Thoracic aorta (tissue), 2 donors: ENCODE measurements at places on chromosomes 2 and 18.

GRCh38 chr18:32349728-32350395, 120.8 kb downstream of the GAREM1 start:
- DNase-seq: peak; percentile 70

DNA sequence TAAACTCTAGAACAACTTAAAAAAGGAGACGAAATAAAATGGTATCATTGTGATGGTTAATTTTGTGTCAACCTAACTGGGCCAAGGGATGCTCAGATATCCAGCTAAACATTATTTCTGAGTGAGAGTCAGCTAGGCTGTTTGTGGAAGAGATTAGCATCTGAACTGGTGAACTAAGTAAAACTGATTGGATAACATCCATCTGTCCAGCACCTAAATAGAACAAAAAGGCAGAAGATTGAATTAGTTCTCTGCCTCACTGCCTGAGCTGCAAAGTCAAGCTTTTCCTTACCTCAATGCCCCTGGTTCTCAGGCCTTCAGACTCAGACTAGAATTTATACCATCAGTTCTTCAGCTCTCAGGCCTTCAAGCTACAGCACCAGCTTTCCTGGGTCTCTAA, 30.0 kb downstream of the PPP3R1 start:
- DNase-seq: no peak

DNA sequence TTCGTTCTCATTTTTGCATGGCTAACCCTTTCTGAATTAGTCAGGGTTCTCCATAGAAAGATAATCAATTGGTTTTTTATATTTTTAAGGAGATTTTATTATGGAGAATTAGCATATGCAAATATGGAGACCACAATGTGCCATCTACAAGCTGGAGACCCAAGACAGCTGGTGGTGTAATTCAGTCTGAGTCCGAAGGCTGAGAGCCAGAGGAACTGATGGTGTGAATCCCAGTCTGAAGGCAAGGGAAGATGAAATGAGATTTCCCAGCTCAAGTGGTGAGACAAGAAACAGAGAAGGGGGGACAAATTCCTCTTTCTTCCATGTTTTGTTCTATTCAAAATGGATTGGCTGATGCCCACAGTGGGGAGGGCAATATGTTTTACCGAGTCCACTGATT, 80.7 kb downstream of the PLCL1 start:
- no peak for DNase-seq

GRCh38 chr2:98087447-98088020, 567 bp downstream of the VWA3B start:
- DNase-seq: no peak

- DNase-seq: peak; percentile 51
Measured at GRCh38 chr18:2857491-2858131, 10.8 kb downstream of the EMILIN2 start.

DNA sequence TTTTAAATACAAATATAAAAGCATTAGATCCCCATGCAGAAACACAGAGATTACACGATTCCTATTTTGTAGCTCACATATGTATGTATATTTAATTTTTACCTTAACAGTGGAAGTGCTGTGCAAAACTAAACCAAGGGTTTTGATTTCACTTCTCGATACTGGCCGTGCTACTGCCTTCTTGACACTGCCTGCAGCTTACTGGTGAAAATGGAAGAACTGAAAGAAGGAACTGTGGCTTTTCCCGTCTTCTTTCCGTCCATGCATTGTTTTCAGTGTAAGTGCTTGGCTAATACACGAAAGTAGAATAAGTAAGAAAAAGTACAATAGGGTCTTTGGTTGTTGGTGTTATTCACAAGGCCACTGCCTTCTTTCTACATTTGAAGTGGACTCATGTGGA, 129.5 kb downstream of the NDUFA10 start:
- DNase-seq: no peak

GRCh38 chr2:207682557-207682956, 28.9 kb upstream of the CCNYL1 start:
- DNase-seq: no peak

DNA sequence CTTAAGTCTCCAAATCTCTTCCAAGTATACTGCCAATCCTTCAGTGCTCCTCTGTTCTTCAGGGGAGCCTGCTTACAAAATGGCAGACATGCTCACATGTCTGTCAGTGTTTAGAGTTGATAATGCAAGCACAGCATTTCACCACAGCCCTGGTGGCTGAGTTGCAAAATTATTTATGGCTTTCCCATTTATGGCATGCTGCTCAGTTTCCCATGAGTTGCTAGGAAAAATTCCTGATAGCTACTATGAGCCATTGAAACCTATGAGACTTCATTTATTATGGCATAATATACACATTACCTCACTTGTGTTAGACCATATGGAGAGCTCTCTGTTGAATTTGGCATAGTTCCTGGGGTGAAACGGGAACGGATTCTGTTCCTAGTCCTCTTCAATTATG, 448.7 kb upstream of the TCF4 start:
- DNase-seq: no peak

GRCh38 chr2:229408356-229408755, 137.3 kb upstream of the PID1 start:
- DNase-seq: peak; percentile 48

- no peak for DNase-seq
Measured at GRCh38 chr2:80643598-80643997, 339.0 kb upstream of the LRRTM1 start.

DNA sequence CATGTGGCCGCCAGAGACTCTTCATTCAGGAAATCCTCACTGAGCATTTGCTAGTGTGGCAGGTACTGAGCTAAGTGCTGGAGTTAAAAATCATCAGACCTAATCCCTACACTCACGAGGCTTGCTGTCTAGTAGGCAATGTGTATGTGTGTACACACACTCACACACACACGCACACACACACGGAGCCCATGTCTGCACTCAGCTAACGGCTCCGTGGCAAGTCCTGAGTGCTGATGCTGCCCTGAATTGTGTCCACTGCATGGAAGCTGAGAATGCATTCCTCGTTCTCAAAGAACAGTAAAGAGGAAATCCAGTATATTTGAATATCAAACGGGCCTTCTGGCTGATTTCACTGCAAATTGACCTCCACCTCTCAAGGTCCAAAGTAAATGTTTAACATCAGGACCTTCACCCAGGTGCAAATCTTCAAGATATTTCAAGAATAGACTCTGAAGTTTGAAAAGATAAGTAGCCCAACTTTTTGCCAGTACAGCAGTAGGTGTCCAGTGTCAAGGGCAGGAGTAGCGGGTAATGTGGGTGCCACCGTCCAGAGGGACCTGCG, 136.1 kb upstream of the TTC39C start:
- no peak for DNase-seq

DNA sequence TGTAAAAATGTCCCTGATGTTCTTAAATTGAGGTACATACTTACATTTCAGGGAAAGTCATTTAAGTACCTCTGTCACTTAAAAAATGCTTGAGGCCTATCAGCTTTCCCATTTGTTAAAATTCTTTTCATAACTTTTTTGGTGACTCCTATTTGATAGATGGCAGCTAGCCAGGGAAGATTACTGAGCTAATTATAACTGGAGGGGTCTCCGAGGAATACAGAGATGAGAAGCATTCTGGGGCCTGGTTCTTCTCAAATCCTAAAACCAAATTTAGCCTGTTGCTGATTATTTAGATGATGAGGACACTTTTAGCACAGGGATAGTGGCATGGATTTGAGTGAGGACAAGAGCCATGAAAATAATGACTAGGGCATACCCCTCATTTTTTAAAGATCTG, 4.8 kb downstream of the UGP2 start:
- no peak for DNase-seq

DNA sequence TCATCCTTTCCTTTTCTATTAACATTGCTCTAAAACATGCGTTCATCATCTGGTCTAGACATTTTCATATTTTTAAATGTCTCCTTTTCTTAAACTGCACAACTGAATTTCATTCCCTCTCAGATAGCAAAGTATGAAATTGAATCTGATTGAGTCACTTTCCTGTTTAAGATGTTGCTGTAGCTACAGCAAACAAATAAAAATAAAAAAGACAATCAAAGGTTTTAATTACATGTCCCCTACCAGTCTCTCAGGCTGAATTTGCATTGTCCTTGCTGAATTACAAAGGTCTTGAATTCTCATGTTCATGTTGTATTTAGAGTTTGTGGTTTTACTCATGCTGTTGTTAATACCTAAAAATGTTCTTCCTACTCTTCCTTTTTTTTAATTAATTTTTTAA, 537.9 kb upstream of the LRATD1 start:
- no peak for DNase-seq

- no peak for DNase-seq
Measured at GRCh38 chr2:96927405-96928171, 57.7 kb upstream of the SEMA4C start.

GRCh38 chr2:224369028-224369632, 32.8 kb downstream of the FAM124B start:
- DNase-seq: no peak

- DNase-seq: no peak
Measured at GRCh38 chr2:47890711-47891368, 15.5 kb downstream of the FBXO11 start.

DNA sequence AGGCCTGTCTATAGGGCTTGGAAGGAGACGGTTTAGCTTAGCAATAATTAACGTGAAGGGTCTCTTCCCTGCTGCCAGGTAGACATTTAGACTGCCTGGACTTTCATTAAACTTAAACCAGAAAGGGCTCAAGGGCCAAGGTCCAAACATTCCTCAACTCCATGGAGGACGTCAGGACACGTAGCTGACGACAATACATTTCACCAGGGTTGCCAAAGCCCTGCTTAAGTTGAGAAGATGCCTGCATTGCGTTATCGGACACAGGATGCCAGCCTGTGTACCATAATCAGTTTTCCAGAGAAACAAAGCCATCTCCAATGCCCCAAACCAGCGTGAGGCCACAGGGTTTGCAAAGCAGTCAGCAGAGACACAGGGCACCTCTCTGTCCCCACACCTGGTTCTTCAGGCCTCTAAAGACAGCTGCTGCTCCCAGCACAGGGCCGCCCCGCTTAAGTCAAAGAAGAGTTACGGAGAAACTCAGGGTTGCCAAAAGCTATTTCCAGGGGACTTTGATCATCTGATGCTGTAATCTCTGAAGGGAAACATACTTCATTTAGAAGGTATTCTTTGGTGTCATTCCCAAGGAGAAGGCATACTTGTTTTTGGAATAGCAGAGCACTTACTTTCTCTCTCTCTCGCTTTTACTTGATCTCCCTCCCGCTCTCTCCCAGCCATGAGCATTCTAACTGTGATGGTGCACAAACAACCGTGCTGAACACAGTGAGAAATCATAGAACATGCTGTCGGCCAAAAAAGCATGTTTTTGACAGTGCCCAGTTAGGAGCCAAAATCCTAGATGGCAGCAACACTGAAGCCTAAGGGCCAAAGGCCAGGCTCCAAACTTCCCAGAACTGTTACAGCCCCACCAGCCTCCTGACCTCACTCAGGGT, 46.0 kb downstream of the TTC32 start:
- DNase-seq: no peak

- DNase-seq: no peak
Measured at GRCh38 chr2:10638093-10638492, 51.7 kb downstream of the NOL10 start.

DNA sequence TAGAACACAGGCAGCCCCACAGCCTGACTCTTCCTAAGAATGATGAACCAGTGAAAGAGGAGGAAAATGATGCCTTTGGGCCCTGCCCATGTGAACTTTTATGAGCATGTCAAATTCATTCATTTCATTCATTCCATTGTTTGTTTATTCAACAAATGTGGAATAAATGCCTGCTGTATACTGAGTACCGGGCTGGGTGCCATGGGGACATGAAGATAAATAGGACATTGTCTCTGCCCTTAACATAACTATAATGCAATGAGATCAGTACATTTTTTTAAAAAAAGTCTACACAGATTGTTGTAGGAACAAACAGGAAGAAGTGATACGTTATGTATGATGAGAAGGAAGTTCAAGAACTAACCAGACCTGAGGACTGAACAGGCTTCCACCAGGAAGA, 14.7 kb downstream of the MREG start:
- no peak for DNase-seq

DNA sequence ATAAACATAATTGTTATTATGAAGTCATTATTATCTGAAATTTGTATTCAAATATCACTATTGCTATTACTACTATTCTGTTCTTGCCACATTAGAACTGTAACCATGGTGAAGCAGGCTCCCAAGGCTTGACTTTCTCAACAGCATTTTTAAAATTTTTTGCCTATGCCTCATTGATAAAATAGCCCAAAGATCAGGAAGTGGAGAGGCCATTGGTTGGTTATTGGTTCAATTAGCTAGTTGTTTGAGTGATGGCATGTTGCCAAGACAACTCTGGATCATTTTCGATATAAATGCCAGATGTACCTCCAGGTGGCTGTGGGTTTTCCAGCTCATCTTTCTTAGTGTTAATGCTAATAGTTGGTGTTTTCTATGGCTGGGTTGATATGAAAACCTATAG, 513.5 kb downstream of the TRIB2 start:
- no peak for DNase-seq

- DNase-seq: no peak
Measured at GRCh38 chr2:54572636-54573536, 116.8 kb downstream of the SPTBN1 start.

GRCh38 chr18:5463831-5464230, 80.0 kb downstream of the EPB41L3 start:
- no peak for DNase-seq

- DNase-seq: no peak
Measured at GRCh38 chr2:34602262-34602661, 1003.2 kb upstream of the FAM98A start.

DNA sequence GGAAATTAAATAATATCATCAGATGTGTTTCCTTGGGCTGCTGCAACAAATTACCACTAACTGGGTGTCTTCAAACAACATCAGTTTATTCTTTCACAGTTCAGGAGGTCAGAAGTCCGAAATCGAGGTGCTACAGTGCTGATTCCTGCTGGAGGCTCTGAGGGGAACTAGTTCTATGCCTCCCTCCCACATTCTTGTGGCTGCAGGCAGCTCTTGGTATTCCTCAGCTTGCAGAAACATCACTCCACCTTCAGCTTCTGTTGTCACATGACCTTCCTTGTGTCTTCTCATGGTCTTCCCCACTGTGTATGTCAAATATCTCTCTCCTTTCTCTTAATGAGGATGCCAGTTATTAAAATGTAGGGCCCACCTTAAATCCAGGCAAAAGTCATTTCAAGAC, 29.3 kb upstream of the DCC start:
- no peak for DNase-seq

DNA sequence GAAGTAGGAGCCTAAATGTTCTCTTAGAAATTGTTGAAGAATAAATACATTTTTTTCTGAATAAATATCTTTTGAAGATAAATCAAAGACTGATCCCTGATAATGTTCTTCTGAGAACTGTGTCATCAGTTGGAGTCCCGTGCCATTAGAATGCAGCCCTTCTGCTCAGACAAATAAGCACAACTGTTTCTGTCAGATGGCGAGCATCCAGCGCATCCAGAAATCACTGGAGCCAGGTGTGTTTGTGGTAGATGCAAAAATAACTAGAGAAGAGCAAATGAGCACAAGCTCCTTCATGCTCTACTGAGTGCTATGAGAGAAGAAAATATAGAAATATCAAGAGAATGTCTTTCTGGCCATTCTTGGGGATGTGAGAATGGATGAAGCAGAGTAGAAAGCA, 573.7 kb downstream of the THSD7B start:
- DNase-seq: no peak

DNA sequence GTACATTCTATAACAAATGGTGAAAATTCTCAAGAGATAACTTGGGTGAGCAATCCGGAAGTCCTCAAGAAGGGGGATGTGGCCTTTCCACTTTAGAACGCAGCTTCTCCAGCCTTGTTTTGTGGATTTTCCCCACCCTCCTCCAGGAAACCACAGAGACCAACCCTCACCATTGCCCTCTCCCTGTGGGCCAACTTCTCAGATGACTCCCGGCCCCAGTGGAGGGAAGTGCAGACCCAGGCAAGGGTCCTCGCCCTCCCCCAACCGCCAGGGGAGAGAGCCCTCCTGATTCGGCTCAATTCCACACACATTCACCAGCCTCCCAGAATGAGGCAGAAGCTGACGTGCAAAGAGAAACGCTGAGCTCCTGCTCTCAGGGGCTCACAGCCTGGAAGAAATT, 277.2 kb downstream of the EIPR1 start:
- DNase-seq: no peak
